Renal cortical epithelial cell (primary cell): ENCODE measurements at places on chromosomes 4 and X. TPM values are rescaled to one million over a fixed set of nuclear protein-coding genes. Genes with fewer than 3 reads are reported as not detected.

AKAP4 gene
- not detected in 2 replicates for total RNA-seq

GRCh38 chr4:24646798-24647460 is 62.6 kb upstream of the DHX15 start:
- DNase-seq: no peak

DNA sequence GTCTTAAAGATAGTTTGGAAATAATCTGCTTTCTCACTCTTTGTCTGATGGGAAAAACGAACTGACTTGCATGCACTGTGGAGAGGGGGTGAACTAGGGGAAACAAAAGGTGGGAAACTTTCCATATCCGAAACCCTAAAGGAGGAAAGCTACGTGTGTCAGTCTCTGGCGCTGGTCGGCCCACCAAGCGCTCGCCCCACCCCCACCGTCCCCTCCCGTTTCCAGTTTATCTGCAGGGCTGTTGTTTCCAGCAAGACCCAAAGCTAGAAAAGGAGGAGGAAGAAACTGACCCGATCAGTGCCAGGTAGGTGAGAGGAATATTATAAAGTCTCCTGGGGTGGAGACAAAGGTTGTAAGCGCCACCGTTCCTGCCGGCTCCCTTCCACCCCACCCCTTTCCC is 552 bp downstream of the TCEAL9 start:
- DNase-seq: no peak

DNA sequence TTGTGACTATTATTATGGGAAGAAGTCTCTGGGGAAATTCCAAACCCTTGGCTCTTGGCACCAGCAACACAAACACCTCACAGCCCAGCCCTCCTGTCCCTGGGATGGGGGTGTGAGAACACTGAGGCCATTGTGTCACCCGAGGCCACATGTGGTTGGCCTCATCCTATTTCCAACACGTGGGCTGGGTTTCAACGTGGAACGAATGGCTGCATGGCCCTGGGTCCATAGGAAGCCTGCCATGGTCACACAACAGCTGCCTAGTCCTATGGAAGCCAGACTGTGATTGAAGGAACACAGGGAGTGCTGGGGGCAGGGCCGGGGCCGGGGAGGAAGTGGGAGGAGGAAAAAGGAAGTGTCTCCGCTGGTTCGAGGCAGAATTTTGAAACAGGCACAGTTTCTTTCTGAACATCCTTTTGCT is 10.0 kb downstream of the CLCN4 start:
- no peak for DNase-seq

AMOT gene
- total RNA-seq: 9.0 and 31.7 TPM in 2 replicates

ADGRA3 gene
- 19.6 and 71.9 TPM in 2 replicates for total RNA-seq

DNA sequence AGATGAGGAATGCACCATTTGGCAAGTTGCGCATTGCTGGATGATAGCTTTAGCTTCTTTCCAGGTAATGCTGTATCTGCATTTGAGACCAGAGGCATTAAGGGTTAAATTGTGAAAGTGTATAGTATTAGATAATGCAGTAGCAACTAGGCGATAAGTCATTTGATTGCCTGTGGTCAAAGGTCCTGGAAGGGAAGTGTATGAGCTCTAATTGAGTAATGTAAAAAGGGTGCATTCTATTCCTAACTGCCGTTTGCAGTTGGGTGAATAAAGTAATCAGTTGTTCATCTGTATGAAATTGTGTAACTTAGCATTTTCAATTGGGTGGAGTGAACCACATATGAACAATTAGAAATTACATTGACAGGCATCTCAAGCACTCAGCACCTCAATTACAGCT is 54.5 kb upstream of the WDR1 start:
- no peak for DNase-seq

TRPC3 gene
- not detected in 2 replicates for total RNA-seq

GRCh38 chr4:146124023-146124680 is 51.4 kb upstream of the LSM6 start:
- DNase-seq: peak; percentile 16

MAPK10 gene
- 7.8 and 42.9 TPM in 2 replicates for total RNA-seq

DNA sequence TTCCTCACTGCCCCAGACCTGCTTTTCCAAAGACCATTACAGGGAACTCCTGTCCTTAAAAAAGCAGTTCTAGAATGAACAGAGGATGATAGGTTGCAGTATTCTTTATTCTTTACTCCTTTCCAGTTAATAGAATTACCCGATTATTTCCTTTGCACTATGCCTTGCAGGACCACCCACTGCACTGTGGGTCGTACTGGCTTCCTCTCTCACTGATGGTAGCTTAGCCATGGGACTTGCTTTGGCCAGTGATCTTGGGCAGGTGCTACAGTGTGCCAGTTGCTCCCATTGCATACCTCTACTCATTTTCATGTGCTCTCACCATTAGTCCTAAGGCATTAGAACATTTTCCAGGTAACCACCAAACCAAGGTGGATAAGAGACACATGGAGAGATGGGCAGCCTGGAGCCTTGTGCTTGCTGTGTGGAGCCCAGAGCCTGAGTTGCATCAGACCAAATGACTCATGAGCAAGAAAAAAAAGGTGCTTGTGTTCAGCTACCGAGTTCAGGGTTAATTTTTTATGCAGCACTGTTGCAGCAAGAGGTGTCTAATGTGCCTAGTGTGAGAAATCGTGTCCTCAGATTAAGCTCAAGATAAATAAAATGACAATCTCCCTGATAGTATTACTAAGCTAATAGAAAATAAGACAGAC is 7.6 kb upstream of the UNC5C start:
- peak; percentile 91 for DNase-seq

TMEM144 gene
- 8.5 and 12.9 TPM in 2 replicates for total RNA-seq

FAAH2 gene
- 11.3 and 12.0 TPM in 2 replicates for total RNA-seq

PRDM8 gene
- total RNA-seq: 0.50 and 1.7 TPM in 2 replicates

DNA sequence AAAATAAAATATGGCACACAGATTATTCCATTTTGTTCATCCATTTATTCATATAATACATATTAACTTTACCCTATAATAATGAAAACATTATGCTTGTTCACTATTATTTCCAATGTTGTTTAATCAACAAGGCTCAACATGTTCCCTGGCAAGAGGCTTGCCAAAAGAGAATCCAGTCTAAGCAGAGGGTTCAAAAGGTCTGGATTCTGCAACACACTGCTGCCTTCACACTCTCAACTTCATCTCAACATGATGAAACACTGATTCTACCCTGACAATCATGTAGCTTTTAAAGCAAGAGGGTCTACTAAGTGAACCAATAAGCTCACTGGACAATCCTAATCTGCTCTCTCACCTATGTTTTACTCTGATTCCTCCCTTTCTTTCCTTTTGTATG is 101.1 kb downstream of the MID1 start:
- no peak for DNase-seq

EDNRA gene
- 1.3 and 3.3 TPM in 2 replicates for total RNA-seq

- no peak for DNase-seq
Measured at GRCh38 chr4:107747748-107748486, 27.9 kb upstream of the PAPSS1 start.

DNA sequence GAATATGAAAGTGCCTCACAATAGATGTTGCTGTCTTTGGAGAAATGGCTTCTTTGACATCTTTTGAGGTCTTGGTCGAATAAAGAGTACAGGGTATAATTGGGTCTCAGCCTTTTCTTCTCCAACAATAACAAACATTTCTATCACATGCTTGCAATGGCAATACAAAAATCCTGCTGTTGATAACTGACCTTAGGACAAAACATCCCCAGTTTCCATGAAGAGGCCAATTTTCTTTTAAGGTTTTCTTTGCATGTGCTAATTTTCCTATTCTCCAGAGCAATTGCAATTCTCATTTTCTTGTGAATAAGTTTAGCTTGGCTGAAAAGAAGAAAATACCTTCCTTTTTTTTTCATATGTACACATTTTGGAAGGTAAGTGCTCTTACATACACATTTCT is 130.7 kb upstream of the RPS6KA6 start:
- DNase-seq: no peak

DNA sequence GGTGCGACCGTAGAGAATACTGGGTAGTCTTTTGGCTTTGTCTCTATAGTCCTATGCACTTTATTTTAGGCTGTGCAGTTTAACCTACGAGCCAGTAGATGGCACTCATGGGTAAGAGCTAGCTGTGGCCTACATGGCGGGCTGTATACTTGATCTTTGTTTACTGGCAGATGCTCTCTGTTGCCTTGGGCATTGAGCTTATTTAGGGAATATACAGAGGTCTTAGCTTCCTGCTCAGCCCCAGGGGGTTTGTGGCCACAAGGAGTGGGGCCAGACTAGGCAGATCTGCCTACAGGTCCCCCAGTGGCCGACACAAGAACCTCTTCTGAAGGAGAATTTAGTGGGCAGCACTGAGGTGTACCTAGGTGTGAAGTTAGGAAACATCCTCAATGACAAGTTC is 227.6 kb upstream of the HDX start:
- peak; percentile 4 for DNase-seq

GRCh38 chr4:104983615-104984179 is 163.0 kb upstream of the TET2 start:
- no peak for DNase-seq

- DNase-seq: no peak
Measured at GRCh38 chr4:10099499-10100325, 16.9 kb downstream of the WDR1 start.

- DNase-seq: peak; percentile 33
Measured at GRCh38 chrX:6465756-6466155, 69.2 kb downstream of the VCX3A start.

PIN4 gene
- total RNA-seq: 14.1 and 14.3 TPM in 2 replicates
